Left lung (tissue), 14 donors: ENCODE measurements at places on chromosomes 5 and 9.
A peak's percentile ranks its signal among the peaks of the same experiment; 100 is the strongest.

DNA sequence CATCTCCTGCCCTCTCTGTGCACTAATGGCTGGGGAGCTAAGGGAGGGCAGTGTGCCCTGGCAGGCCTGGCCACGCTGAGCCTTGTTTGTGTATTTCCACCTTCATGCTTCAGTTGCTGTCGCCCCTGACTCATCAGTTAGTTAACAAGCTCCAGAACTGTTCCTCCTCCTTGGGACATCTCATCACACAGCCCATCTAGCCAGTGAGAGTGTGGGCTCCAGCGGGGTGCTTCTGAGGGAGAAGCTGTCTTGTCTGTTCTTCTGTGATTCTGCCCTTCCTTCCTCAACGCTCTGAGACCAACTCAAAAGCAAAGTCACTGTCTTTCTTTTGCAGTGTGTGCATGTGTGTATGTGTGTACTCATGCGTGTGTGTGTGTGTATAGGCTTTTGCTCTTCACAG lies 58.3 kb upstream of the CPEB4 start:
- DNase-seq: no peak

DNA sequence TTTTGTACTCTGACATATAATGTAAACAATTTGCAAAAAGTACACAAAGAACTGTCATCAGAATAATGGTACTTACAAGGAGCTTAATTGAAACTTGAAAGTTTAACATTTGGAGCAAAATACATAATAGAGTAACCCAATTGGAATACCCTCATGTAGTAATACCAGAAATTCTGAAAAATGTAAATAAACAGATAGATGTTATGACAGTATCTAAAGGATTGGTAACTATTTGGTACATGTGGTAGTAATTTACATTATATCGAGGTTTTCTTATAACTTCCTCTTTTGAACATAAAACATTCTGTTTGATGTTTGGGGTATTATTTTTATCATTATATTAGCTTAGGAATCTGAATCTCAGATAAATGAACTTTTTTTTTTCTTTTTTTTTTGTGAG lies 211.7 kb upstream of the ELL2 start:
- DNase-seq: no peak

GRCh38 chr5:68467794-68468193 lies 252.2 kb downstream of the PIK3R1 start:
- DNase-seq: no peak

GRCh38 chr9:127567035-127567729 lies 44.9 kb upstream of the STXBP1 start:
- peak; percentile 79 for DNase-seq

GRCh38 chr5:119397518-119398380 lies 41.9 kb downstream of the TNFAIP8 start:
- no peak for DNase-seq

GRCh38 chr5:68214482-68215207 lies 911 bp upstream of the PIK3R1 start:
- DNase-seq: peak; percentile 35

DNA sequence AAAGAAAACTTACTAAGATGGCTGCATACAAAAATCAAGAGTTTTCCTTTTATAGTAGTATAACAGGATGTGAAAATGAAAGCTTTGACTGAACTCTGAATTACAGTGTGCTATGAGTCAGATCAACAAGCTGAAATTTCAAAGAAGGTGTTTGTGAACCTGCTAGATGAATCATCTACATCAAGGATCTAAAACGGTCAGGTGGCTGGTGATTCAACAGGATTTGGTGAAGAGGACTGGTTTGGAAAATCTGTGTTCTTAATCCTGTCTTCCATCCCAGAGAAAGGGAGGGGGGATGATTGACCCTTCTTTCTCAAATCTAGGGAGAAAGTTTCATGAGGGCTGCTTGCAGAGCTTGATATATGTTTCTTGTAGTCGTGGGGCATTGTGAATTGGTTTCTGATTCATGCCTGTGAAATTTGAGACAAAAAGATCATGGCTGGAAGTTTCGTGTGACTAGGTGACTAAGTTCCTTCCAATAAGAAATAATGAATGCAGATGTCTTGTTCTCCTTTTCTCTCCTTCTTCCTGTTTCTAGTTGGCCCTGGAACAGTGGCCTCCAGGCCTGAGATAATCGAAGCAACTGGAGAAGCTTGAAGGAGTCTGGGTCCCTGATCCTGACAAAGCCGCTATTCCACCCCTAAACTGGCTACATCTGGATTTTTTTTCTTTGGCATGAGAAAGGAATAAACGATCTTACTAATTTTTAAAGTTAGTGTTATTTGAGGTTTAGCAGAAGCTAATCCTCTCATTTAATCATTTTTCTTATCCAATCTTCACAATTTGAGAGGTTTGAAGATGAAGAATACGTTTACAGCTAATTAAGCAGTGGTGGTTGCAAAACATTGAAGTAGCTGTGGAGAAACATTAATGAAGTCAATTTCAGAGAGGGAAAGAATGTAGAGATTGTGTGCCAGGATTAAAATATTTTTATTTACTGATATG lies 67.2 kb downstream of the MRPS30 start:
- DNase-seq: peak; percentile 16

DNA sequence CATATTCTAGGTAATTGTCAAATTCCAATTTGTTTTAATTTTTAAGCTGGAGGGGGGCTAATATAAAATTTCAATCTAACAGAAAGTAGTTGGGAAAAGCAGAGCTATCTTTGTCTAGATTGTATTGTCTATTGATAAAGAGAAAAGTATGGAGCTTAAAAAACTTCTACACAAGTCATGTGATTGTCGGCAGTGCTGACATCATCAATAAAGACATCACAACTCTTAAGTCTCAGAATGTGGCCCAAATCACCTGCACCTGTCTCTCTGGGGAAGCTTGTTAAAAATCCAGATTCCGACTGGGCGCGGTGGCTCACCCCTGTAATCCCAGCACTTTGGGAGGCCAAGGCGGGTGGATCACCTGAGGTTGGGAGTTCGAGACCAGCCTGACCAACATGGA lies 333.8 kb downstream of the RASEF start:
- no peak for DNase-seq

DNA sequence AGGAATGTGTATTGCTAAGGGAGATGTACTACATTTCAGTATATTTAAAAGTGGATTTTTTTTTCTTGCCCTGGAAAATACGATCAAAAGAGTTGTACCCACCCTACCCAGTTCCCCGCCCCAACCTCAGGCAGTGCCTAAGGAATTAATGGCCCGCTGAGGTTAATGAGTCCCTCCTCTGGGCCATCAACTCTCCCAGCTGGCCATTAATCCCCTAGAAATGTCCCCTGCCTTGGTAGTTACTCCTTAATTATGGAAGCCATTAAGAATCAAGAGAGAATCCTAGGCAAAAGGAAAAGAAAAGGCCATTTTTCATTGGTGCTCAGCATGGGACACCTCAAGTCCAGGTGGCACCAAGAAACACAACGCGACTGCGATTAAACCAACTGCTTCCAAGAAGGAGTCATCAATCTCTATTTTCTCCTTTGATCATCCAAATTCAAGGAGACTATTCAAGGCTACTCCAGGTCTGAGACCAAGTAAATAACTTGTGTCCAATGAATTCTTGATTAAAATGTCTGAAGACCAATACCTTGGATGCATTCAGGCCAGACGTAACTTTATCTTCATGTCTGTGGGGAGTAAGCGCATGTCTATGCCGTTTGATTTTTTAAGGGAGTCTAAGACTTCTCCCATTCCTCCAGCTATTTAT lies 1962.2 kb upstream of the WWC1 start:
- DNase-seq: no peak

DNA sequence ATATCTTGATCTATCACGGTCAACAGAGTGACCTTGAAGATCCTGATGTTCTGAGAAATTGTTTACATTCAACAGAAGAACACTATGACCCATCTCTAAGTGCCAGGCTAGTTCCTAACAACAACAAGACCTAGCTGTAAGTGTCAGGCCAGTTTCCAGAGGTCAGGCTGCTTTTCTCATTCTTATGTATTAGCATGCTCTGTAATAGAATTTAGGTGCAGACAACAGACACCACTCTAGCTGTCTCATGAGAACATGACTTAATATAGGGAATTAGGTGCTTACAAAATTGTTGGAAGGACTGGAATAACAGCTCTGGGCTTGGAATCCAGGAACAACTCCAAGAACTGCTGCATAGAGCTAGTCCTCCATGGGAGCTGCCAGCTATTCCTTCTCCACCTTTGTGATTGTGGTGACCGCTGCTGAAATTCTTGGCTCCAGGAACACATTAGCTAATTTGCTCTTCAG lies 138.7 kb downstream of the SNX18 start:
- no peak for DNase-seq

DNA sequence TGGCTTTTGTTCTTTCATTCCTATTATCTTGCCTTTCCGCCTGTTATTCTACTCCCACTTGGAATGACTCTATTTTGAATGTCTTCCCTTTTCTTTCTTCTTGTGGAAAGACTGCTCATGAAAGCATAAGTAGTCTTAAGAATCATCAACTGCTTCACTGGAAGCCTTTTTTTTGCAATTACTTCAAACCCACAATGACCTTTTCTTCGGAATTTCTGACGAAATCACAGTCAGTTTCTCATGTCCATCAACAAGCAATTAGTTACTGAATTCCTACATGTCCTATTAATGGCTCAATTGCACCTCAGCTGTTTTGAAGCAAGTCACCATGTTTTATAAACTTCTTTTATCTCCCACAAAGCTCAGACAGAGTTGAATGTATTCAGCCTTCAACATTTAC lies 196.2 kb downstream of the TARS1 start:
- DNase-seq: no peak

DNA sequence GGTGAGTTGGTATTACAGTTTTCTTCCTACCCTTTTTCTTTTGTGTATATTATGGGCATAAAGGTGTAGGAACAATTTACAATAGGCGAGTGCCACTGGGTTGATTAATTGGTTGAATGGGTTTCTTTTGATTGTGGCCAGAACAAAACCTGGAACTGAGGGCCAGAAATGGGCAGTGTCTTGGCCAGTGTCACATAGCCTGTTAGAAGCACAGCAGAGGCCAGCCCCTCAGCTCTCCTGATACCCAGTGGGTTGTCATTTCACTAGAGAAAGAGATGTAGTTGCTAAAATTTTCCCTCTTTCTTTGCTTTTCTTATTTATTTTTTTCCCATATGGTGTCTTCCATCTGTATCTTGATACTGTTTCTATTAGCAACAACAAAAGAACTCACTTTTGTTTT lies 38.8 kb upstream of the SEMA6A start:
- no peak for DNase-seq

DNA sequence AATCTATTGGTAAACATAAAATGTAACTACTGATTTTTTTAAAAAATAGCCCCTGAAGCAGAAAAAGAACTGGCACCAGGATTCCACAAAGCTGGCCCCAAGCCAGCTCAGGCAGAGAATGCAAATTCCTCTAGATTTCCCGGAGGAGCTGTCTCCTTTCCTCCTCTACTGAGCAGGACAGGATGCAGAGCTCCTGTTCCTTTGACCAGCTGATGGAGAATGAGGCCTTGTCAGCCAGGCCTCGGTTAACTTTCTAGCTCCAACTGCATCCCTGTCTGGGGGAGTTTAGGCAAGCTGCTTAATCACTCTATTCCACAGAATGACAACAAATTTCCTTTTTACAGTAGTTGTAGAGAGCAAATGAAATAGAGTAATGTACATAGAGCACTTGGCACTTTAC lies 155.5 kb downstream of the GNAQ start:
- no peak for DNase-seq

DNA sequence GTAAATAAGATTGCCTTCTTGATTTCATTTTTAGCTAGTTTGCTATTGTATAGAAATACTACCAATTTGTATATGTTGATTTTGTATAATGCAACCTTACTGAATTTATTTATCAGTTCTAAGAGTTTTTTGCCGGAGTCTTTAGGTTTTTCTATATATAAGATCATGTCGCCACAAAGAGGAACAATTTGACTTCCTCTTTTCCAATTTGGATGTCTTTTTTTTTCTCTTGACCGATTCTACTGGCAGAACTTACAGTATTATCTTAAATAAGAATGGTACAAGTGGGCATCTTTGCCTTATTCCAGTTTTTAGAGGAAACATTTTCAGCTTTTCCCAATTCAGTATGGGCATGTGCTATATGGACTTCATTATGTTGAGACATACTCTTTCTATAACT lies 624.7 kb upstream of the ACO1 start:
- no peak for DNase-seq

DNA sequence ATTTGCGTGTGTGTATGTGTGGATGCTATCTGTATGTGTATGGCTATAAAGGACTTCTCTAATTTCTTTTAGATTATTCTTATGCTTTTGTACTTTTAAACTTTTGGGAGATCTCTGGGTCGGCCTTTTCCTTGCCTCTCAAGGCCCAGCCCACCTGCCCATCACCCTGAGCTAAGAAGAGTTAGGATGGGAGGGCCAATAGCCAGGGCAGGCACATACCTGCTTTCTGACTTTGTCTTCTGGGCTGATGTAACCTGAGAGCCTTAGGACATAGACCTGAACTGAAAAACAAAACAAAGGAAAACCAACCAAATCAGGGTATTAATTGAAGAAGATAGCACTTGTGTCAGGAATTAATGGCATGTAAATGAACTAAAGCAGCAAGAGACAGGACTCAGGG lies 100.2 kb downstream of the IRX1 start:
- no peak for DNase-seq

DNA sequence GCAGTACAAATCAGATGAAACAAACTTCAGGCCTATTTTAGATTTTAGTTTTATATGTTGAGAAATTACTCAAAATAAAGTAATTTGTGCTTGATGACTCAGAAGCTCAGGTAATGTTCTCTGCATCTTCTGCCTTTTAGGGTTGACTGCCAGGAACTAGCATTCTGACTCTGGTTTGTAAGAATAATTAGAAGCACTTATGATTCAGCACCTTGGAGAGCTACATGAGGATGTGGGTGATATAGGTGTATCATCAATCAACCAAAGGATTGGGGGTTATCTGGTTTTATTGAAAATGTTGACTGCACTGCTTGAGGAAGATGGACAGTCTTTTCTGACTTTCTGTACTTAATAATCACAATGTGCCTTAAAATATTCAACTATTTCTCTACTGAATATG lies 118.7 kb upstream of the SGCD start:
- DNase-seq: no peak

- DNase-seq: no peak
These were observed 121.0 kb upstream of the PPP1R26 start for GRCh38 chr9:135358552-135358940.

GRCh38 chr5:88887342-88887741 lies 4.4 kb upstream of the MEF2C start:
- no peak for DNase-seq

- no peak for DNase-seq
These were observed 4.4 kb upstream of the DCTN4 start for GRCh38 chr5:150763023-150763769.

GRCh38 chr9:137230705-137231371 lies at the start of gene SLC34A3:
Gene SLC34A3 (plus strand): TSS chr9:137230901. CDS start chr9:137231703, 802 bp downstream.
- DNase-seq: no peak

- no peak for DNase-seq
These were observed 61.2 kb upstream of the PITX1 start for GRCh38 chr5:135095052-135095715.

DNA sequence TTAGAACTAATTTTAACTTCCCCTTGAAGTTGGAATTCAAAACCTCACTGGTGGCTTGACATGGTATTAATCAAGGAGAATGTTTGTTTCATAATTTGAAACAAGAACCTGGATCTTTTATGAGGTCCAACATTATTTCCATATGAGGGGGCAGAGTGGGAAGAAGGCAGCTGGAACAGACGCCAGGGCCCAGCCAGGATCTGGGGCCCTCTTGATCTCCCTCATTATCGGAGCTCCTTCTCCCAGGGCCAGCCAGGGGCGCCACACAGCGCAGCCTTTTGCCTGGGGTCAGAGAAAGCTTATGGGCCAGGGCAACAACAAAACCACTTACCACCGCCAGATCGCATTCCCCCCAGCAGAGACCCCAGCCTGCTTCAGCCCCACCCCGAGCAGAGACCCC lies 27.1 kb upstream of the NKD2 start:
- peak; percentile 34 for DNase-seq

GRCh38 chr5:159206818-159207217 lies 2.5 kb downstream of the RNF145 start:
- DNase-seq: no peak
